ENCODE measurements at places on chromosomes 7 and 10.

DNA sequence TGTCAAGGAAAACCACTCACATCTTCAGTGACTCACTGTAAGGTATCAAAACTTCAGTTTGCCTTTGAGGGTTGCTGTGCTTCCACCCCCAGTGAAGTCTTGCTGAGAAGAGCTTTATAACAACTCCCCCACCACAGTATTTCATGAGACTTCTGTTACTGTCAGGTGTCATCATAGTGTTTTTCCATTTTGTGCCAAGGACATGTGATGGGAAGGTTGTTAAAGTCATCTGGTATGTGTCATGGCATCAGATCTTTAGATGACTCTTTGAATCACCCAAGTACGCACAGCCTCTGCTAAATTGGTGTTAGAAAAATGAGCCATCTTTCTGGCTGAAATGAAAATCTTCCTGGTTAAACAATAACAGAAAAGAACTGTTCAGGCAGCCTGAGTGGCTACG, 115.0 kb upstream of the CCDC6 start:
- no peak for DNase-seq

DNA sequence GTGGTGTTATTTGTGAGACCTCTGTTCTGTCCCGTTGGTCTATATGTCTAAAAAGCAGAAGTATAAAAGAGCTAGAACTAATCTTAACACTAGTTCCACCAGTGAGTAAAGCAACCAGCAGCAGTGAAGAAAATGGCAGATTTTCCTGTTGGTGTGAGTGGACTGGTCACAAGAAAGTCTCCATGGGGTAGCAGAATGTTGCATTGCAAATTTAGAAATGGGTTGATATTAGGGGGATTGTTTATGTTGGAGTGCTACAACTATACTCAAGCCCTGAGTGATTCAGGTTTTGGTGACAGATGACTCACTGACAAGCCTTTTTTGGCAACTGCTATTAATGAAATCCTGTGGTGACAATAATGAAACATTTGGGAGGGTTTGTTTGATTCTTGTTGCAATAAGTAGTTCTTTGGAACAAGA, 5.6 kb downstream of the AVL9 start:
- DNase-seq: no peak

DNA sequence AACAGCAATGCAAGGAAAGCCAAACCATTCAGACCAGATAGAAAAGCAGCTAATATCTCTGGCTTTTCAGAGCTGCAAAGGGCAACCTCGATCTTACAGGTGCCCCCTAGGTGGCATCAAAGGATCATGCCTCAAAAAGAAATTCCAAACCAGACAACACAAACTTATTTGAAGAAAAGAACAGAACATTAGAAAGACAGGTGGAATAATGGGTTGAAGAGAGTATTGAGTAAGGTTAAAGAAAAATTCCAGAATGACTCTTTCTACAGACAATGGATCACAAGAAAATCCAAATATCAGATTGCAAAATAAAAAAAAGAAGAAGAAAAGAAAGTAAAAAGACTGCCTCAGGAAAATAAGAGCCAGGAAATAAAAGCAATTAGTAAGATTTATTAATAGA, 213.7 kb downstream of the ELMO1 start:
- peak; percentile 12 for DNase-seq

GRCh38 chr7:148567524-148567923, 23.0 kb upstream of the C7orf33 start:
- no peak for DNase-seq

- no peak for DNase-seq
These were observed 95.3 kb upstream of the MACROH2A2 start for GRCh38 chr10:69957241-69957885.

GRCh38 chr10:104311184-104311720, 27.0 kb downstream of the ITPRIP start:
- DNase-seq: no peak

GRCh38 chr7:85426487-85426960, 239.7 kb upstream of the SEMA3D start:
- no peak for DNase-seq

GRCh38 chr7:159094919-159095915, 49.5 kb downstream of the VIPR2 start:
- DNase-seq: no peak

DNA sequence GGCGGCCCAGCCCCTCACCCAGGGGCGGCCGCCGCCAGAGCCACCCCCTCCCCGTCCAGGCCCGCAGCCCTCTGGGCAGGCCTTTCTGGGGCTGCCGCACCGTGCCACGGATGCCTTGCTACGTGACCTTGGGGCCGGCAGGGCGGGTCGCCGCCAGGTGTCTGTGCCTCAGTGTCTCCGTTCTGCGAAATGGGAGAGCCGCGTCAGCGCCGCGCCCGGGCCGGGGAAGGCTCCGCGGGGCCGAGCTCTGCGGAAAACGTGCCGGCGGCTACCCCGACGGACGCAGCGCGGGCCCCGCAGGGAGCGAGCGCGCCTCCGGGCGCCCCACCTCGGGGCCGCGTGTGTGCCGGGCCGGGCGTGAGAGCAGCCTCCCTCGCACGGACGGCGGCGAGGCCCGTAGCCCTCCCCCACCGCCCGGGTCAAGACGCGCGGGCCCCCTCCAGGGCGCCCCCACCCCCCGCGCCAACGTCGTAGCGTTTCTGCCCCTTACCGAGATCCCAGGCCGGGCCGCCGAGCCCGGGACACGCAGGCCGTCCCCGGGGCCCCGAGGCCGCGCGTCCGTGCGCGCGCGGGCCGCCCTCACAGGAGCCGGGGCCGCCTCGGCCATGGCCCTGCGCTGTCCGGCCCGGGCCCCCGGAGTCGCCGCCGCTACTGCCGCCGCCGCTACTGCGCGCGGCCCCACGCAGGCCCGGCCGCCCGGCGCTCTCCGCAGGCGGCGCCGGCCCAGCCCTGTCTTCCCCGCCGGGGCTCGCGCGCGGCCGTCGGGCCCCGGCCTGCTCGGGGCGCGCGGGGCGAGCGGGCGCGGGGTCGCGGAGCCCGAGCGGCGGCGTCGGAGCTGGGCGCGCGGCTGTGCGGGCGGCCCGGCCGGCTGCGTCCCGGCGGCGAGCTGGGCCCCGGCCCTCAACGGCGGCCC, 1.1 kb downstream of the ZNF777 start:
- DNase-seq: no peak

GRCh38 chr10:97117372-97117771, 68.4 kb downstream of the SLIT1 start:
- DNase-seq: no peak

GRCh38 chr7:19351341-19352304, 206.4 kb upstream of the FERD3L start:
- DNase-seq: no peak

DNA sequence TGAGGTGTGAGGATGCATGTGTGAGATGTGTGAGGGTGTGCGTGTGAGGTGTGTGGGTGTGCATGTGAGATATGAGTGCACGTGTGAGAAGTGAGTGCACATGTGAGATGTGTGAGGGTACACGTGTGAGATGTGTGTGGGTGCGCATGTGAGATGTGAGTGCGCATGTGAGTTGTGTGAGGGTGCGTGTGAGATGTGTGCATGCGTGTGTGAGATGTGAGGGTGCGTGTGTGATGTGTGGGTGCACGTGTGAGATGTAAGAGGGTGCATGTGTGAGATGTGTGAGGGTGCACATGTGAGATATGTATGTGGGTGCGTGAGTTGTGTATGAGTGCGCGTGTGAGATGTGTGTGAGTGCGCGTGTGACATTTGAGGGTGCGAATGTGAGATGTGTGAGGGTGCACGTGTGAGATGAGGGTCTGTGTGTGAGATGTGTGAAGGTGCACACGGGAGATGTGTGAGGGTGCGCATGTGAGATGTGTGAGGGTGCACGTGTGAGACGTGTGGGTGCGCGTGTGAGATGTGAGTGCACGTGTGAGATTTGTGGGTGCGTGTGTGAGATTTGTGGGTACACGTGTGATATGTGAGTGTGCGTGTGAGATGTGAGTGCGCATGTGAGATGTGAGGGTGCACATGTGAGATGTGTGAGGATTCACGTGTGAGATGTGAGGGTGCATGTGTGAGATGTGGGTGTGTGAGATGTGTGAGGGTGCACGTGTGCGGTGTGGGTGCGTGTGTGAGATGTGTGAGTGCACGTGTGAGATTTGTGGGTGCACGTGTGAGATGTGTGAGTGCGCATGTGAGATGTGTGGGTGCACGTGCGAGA, 30.5 kb downstream of the PPIF start:
- DNase-seq: no peak

GRCh38 chr7:32881074-32881982, 10.2 kb downstream of the KBTBD2 start:
- DNase-seq: no peak

GRCh38 chr7:102260856-102261255, 25.8 kb upstream of the SH2B2 start:
- no peak for DNase-seq

GRCh38 chr7:81533426-81533825, 236.4 kb downstream of the HGF start:
- DNase-seq: no peak

GRCh38 chr10:107548301-107548700, 383.8 kb upstream of the SORCS1 start:
- DNase-seq: no peak

GRCh38 chr7:5539013-5539411, 115.4 kb upstream of the TNRC18 start:
- DNase-seq: no peak

DNA sequence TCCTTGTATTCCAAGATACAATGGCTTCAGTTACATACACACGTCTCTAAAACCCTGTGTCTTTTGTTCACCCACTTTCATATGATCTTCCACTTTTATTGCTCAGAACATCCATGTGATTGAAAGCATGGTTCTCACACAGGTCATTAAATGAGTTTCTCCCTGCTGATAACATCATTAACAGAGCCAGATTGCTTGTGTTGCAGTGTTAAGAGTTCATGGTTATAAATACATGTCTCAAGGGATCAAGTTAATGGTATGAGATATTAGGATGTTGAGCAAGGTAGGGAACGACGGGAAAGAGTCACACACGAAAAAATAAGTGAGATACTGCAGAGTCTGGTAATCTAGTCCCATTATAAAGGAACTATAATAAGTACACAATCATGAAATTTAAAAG, 861.5 kb downstream of the SORCS1 start:
- DNase-seq: no peak

DNA sequence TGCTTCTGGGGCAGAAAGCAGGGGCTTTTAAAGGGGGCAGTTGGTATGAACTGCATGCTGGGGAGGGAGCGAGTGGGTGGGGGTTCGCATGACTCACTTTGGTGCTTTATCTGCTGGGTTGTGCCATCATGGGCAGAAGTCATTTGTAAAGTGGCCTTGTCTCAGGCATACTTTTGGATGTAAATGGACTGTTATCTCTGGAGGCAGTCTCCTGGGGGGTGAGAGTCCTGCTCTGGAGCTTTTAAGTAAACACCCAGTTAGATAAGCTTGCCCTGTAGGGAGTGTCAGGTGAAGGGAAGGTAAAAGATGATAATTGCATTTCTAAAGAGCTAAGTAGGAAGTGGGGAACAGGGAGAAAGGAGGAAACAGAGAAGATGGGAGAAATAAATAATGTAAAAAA, 1.6 kb upstream of the GSTO1 start:
- DNase-seq: no peak

GRCh38 chr7:15508258-15508657, 53.6 kb downstream of the AGMO start:
- no peak for DNase-seq

DNA sequence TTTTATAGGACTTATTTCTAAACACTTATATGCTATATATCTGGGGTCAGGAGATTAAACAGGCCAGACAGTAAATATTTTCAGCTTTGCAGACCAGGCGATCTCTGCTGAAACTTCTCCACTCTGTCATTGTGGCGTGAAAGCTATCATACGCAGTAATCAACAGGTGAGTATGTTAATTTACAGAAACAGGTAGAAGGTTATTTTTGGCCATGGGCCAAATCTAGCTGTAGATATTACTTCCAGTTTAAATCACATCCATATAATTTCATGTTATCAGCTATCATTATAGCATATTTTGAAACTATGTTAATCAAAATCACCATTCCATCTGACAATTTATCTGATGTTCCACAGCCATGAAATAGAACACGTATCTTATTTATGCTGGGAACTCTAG, 67.8 kb downstream of the GPR37 start:
- no peak for DNase-seq

- peak; percentile 88 for DNase-seq
These were observed 59.2 kb downstream of the CDHR3 start for GRCh38 chr7:106022193-106022821.

Measured in CD4-positive, alpha-beta T cell treated with Interleukin-6 at 100 ng/mL for 8 hours (primary cell).